Dermis microvascular lymphatic vessel endothelial cell (primary cell): ENCODE measurements at places on chromosomes 7 and 10. TPM values are rescaled to one million over a fixed set of nuclear protein-coding genes. Genes with fewer than 3 reads are reported as not detected.
A peak's percentile ranks its signal among the peaks of the same experiment; 100 is the strongest.

The FOXI2 gene
- total RNA-seq, result not detected in 2 replicates

The ITPRID1 gene
- not detected in 2 replicates for total RNA-seq

The ANKRD61 gene
- total RNA-seq, result under 0.01 and 0.25 TPM in 2 replicates

The ZNF467 gene
- total RNA-seq, result 4.5 and 8.0 TPM in 2 replicates

The NPFFR1 gene
- total RNA-seq, result not detected in 2 replicates

The EGR2 gene
- 0.13 TPM in 1 of 2 replicates, not detected in the other for total RNA-seq

The ZPBP gene
- not detected in 2 replicates for total RNA-seq

The HHEX gene
- total RNA-seq, result 36.8 and 62.8 TPM in 2 replicates

The MYPN gene
- under 0.01 TPM in 1 of 2 replicates, not detected in the other for total RNA-seq

DNA sequence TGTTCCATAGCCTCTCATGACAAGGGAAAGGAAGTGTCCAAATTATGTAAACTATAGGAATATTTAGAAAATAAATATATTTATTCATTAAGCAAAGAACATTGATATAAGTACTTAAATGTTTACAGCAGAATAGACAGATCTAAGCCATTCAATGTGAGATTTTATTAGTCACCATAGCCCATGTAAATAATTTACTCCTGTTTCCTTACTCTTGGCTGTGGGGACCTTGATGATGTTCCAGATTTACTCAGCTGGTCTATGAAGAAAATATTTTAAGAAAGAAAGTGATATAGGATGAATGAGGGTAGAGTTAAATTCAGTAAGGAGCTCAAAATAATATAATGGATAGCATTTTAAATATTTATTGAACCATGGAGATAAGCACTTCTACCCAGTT, 442.6 kb upstream of the KLF6 start:
- no peak for DNase-seq

GRCh38 chr7:150668472-150668911, 17.0 kb upstream of the GIMAP2 start:
- no peak for DNase-seq

GRCh38 chr10:55519264-55519663, 718.2 kb upstream of the PCDH15 start:
- DNase-seq, result no peak

- no peak for DNase-seq
Observed at GRCh38 chr7:3238525-3239210, 62.4 kb upstream of the SDK1 start.

- DNase-seq, result no peak
Observed at GRCh38 chr10:10364902-10365301, 652.8 kb upstream of the CELF2 start.

DNA sequence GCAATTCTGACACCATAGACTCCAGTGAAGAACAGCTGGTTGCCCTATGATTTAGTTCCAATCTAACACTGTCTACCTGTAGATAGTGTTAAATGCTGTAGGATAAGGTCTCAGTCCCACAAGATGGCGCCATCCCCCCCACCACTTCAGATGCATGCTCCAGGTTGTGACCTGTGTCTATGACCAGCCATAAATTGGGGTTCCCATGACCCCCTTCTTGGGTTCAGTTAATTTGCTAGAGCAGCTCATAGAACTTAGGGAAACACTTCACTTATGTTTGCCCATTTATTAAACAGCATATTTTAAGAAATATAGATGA, 13.1 kb downstream of the CCSER2 start:
- no peak for DNase-seq

DNA sequence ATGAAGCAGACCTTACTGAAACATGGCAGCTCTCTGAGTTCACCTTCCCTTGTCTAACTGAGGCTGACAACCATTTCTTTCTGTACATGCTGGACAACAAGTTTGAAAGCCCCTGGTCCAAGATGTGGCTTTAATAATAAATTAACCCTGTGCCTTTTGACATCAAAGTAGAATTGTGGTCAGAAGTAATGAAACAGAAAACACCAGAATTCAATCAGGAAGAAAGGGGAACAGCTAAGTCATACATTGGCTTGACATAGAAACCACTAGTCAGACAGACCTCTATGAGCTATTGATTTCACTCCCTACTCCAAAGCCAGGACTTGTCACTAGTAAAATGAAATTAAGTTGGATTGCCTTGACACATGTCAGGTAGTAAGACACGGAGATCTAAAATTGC, 175.2 kb upstream of the ASAH2 start:
- no peak for DNase-seq

DNA sequence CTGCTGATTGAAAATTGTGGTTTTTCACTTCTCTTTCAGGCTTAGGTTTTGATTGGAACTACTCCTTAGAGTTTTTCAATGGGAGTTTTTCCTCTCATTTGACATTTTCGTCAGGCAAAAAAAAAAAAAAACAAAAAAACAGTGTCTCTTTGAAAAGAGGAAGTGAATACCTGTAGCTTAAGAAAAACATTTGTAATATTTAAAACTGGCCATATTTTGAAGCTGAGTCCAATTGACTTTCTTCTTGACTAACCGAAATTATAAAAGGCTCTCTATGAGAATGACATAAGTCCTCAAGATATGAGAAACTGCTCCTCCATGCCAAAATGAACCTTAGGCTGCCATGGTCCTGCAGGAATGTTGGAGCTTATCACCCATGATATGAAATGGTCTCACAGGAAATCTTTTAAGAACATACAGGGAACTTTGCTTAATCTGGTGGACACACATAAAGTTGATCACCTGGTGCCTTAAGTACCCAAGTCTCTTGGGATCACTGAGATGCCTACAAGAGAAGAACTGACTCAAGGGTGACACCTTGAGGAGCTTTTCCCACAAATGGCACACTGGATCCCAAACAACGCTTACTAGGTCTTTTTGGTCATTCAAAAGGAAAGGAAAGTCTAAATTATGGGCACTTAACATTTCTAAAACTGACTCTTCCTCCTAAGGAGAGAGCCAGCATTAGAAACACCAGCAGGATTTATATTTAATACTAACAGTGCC, 263.4 kb downstream of the CDC14C start:
- DNase-seq, result no peak

DNA sequence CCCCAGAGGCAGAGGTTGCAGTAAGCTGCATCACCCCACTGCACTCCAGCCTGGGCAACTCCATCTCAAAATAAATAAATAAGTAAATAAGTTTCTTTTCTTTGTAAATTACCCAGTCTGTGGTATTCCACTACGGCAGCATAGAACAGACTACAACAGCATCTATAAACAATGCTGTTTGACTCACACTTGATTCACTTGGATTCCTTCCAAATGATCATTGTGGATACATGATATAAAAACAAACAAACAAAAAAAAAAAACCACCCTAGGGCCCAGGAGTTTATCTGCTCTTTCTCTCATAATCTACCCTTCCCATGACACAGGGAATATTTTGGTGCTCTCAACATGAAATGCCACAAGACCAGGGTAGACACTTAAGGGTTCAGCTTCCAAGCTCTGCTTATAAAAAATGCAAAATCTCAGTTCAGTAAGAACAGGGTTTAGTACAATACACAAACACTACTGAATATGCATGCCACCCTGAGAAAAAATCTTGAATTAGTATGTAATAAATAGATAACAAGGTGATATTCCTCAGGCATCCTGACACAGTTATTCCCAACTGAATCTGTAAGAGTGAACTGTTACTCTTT, 200.9 kb downstream of the FAM107B start:
- peak; percentile 57 for DNase-seq

- DNase-seq, result no peak
Observed at GRCh38 chr7:36287371-36288241, 102.1 kb upstream of the ANLN start.

- no peak for DNase-seq
Observed at GRCh38 chr10:78251016-78251385, 217.3 kb downstream of the RPS24 start.

GRCh38 chr10:8103543-8103942, 49.1 kb downstream of the GATA3 start:
- no peak for DNase-seq

GRCh38 chr7:150972023-150972468, 6.1 kb downstream of the KCNH2 start:
- no peak for DNase-seq

DNA sequence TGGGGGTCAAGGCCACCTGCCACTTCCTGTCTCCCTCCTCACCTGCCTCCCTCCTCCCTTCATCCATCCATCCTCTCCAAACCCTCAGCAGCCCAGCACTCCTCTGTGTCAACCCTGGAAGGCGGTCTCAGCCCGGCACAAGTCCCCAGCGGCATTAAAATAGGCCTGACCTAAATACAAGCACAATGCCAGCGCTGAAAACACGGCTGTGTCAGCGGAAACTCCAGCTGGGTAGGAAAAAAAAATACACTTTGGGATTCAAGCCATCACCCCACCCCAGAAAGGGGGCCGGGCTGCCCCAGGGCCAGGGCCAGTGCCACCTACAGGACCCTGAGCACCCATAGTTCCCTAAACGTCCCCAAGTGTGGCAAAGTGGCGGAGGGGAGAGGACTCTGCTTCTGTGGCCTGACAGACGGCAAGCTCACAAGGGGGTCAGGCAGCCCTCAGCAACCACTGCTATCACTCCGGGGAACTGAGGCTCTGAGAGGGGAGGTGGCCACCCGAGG, 22.7 kb upstream of the GTF2IRD1 start:
- DNase-seq, result no peak

- DNase-seq, result peak; percentile 88
Observed at GRCh38 chr10:72364239-72364777, 9.6 kb upstream of the DNAJB12 start.

DNA sequence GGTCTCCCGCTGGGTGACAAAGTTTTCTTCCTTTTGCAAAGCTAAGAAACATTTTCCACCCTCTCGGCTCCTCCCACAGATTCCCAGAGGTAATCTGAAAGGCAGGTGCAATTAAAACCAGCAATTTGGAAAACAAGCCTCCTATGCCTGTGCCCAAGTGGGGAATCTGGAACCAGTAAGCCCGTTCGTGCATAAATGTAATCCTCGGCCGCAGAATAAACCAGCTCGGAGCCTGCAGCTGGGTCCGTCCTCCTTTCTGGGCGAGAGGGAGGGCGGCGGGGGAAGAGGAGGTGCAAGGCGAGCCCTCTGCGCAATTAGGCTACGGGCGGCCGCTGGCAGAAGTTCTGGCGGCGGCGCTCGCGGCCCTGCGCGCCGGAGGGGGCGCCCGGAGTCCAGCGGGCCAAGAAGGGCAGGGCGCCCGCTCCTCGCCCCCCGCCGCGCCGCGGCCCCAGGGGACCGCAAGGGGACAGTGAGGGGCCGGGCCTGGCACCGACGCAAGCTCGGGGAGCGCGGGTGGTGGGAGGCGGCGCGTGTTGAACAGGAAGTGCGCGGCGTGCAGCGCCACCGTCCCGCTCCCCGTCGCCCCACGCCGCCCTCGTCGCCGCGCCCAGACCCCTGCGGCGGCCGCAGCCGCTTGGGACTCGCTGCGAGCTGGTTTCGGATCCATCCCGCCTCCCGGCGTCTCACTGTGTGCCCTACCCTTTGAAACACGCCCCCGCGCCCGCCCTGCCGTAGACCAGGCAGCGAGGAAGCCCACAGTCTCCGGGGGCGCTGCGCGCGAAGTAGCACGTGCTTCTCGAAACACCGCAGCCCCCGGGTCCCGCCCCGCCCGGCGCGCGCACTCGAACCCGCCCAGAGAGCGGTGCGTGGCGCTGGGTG, at the start of gene PRKAG2:
PRKAG2 (minus strand) TSS at position 217 of the 879 bp plus-strand sequence. CDS start 495 bp downstream, outside the sequence.
- no peak for DNase-seq

DNA sequence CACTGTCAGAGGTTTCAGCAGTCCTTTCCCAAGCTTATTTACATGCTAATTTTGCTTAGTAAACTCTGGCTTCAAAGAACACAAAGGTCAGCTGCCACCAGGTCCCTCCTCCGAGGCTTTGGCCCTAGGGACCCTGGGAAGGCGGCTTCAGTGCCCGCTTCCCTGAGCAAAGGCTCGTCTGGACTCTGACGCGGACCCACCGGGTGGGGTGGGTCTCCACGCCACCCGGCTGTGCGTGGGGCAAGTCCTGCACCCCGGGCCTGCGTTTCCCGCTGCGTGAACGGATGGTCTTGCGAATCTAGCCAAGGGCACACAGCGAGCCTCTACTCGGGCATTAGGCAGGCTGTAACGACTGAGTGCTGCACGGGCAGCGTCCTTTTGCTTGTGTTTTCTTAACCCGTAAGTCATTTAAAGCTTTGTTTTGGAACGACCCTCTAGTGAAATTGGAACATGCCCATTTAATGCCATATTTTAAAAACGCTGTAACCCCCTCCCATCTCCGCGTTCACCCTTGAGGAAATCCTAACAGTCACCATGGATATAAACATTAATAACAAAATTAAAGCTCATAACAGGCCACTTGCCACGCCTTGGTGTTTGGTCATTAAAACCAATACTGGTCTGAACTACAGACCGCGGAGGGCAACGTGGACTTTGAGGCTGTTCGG, 828 bp downstream of the BNIP3 start:
- DNase-seq, result no peak

- DNase-seq, result no peak
Observed at GRCh38 chr7:98669329-98670000, 52.4 kb downstream of the NPTX2 start.

GRCh38 chr7:44604941-44605340, 1.5 kb upstream of the OGDH start:
- DNase-seq, result no peak

- DNase-seq, result no peak
Observed at GRCh38 chr10:50231515-50232260, 19.6 kb downstream of the ASAH2 start.

GRCh38 chr10:27826369-27826768, 80.8 kb upstream of the MKX start:
- DNase-seq, result no peak
